ENCODE measurements at places on chromosomes 5 and 9.

- no peak for DNase-seq
Observed at GRCh38 chr9:126852086-126852688, 8.3 kb upstream of the ZBTB34 start.

GRCh38 chr5:159555084-159555483 lies 224.8 kb upstream of the IL12B start:
- no peak for DNase-seq

DNA sequence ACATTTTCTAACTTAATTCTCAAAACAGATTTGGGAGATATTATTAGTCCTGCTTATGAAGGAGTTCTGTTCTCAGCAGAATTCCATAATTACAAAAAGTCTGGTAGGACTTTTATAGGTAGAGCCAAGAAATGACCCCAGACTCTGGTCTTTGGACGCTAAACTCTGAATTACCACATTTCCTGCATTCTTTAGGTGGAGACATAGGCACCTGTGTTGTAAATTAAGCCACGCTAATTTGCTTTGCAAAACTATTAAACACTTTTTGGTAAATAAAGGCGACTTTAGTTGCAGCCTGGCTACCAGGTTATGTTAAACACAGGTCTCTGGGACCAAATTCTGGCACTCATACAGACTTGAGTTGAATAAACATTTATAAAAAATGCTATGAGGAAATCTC lies 77.7 kb downstream of the C9orf152 start:
- DNase-seq: no peak

- no peak for DNase-seq
Observed at GRCh38 chr9:112120439-112120925, 54.6 kb downstream of the SUSD1 start.

GRCh38 chr5:66840511-66841013 lies 244.4 kb downstream of the MAST4 start:
- no peak for DNase-seq

GRCh38 chr5:66863243-66864170 lies 267.3 kb downstream of the MAST4 start:
- DNase-seq: no peak

DNA sequence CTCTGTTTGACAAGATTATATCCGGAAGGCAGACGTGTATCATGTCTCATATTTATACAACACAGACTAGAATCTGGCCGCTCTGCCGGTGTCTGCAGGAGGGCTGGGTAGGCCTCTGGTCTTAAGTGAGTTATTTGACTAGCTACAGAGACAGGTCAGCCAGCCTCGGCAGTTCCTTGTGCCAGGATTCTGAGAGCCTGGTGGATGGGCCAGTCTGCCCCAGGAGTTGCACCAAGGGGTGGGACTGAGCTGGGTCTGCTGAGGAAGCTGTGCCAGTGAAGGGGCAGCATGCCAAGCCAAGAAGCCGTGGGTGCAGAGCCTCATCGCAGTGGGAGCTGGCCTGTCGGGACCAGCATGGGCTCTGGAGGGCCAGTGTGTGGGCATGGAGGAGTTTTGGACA lies 7.1 kb downstream of the SNX18 start:
- no peak for DNase-seq

- DNase-seq: peak; percentile 60
Observed at GRCh38 chr5:58188262-58188651, 271.6 kb downstream of the PLK2 start.

- DNase-seq: no peak
Observed at GRCh38 chr9:117415358-117415914, 579 bp upstream of the ASTN2 start.

DNA sequence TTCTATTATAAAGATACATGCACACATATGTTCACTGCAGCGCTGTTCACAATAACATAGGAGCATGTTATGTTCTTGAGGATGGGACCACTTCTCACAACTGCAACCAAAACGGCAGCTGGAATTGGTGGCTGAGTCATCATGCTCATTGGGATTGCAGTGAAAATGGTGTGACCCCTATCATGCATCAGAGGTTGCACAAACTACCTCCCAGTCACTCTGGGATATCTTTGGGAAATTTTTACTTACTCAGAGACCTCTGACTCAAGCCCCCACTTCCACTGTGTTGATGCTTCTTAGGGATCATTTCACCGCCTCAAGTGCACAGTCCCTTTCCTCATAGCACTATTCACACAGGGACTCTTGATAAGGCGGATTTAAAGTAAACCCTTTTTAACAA lies 474.1 kb downstream of the BNC2 start:
- DNase-seq: no peak

DNA sequence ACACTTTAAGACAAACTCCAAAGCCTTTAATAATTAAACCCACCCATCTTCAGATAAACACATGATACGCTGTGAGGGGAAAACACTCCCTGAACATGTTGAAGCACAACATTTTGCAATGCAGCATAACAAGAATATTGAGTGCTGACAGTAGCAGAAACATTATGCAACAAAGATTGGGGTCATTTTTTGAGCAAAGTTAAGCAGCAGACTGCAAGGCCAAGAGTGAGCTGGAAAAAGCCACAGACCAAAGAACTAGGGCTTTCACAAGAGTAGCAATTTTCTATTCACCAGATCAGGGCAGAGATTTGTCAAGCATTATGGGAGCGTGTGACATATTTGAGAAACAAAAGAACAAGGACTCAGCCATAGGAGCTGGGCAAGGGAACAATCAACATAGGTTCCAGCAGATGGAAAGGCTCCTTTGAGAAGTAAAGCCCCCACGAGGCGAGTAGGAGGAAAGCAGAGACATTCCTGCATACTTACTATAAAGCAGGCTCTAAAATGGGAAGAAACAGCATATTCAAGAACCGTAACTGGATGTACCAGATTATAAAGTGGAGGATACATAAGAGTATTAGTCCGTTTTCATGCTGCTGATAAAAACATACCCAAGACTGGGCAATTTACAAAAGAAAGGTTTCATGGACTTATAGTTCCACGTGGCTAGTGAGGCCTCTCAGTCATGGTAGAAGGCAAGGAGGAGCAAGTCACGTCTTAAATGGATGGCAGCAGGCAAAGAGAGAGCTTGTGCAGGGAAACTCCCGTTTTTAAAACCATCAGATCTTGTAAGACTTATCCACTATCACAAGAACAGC lies 4.8 kb upstream of the TTC23L start:
- DNase-seq: no peak

GRCh38 chr5:78077369-78078068 lies 217.0 kb downstream of the AP3B1 start:
- no peak for DNase-seq

DNA sequence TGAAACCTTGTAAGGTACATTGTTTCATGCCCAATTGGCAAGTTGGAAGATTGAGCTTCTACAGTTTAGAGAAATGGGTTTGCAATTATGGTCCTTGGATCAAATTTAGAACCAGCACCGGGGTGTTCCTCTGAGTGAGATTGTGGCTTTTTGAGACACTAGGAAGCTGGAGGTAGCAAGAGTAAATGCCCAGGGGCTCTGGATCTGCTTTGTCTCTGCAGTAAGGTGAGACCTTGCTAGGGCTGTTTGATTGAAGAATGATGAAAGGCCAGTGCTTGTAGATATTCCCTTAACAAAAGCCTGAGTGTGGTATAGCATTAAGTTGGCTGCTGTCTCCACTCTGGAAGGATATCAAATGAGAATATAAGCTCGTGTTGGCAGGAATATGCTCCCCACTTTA lies 36.0 kb downstream of the WWC1 start:
- DNase-seq: no peak

DNA sequence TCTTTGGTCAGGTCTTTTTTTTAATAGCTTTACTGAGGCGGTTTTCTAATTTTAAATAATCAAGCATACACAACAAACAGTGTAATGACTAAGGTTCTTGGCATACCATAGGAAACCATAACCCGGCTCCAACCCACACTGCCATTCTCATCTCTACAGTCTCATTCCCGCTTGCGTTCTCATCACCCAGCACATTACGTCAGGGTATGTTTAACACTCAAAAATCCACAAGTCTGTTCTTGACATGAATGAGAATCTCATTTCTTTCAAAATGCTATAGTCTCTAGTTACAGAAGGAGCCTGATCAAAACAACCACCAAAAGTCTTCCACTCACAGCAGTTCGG lies 505 bp downstream of the C5orf34 start:
- DNase-seq: peak; percentile 55

- peak; percentile 95 for DNase-seq
Observed at GRCh38 chr5:149561848-149562247, 10.6 kb upstream of the CSNK1A1 start.

GRCh38 chr5:39376293-39376714 lies 12.0 kb upstream of the C9 start:
- peak; percentile 63 for DNase-seq

DNA sequence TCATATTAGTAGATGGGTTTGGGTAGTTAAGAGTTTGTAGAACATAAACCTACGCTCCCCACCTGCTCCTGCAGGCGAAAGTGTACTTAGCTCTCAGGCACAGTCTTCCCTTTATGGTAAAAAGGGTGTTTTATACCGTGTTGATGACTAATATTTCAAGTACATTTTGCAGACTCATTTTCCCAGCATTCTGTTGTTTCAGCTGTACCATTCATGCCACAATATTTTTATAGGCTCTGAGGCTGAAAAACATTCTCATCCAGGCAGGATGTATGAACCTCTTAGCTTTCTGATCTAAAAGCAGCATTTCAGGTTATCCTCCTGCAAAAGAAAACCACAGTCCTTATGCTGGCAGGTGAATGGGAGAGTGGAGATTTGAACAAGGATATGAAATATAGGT lies 231.4 kb downstream of the NR2F1-AS1 start:
- peak; percentile 53 for DNase-seq

DNA sequence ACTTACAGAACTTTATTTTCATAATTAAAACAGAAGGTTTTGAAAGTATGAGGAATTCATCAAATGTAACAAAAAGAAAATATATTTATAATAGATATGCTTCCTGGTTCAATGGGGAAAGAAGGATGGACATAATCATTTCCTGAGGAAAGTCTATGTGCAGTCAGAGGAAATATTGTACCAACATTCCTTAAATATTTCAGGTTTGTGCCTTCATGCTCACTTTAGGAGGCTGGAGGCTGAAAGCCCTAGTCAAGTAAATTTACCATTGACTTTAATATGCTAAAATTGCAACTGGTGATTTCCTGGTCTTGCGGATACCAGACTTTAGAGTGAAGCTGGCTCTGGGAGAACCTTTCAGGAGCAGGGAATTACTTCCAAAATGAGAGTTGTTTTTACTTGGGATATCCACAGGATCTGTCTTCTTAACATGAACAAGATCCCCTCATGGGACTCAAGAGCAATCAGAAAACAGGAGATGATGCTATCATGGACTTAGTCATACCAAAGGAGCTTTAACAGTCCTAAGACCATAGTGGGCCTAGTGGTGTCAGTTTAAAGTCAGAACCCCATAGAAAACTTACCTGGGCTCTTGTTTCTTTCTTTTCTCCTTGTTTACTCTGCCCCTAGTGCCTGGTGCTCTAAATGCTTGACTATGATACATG lies 762.8 kb upstream of the GRAMD2B start:
- DNase-seq: no peak

DNA sequence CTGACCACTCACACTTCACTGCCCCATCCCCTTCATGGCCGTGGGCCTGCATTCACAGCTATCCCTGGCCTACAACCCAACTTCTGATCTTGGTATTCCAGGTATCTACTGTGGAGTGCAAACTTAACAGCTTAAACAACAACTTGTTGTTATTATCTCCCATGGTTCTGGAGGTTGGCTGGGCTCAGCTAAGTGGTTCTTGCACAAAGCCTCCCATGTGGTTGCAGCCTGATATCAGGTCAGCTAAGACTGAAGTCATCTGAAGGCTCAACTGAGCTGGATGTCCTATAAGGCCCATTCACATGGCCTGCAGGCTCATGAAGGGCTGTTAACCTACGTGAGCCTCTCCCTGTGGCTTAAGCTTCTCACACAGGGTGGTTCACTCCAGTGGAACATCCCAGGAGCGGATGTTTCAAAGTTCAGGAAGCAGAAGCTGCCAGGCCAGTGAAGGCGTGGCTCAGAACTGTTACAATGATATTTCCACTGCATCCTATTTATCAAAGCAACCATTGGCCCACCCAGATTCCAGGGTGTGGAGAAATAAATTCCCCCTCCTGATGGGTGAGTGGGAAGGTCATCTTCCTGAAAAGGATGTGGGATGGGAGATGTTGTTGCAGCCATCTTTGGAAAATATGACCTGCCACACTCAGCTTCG lies 30.0 kb upstream of the TRIO start:
- no peak for DNase-seq

GRCh38 chr5:10674096-10674495 lies 86.9 kb downstream of the DAP start:
- no peak for DNase-seq

- no peak for DNase-seq
Observed at GRCh38 chr5:150496098-150496497, 11.8 kb upstream of the NDST1 start.

DNA sequence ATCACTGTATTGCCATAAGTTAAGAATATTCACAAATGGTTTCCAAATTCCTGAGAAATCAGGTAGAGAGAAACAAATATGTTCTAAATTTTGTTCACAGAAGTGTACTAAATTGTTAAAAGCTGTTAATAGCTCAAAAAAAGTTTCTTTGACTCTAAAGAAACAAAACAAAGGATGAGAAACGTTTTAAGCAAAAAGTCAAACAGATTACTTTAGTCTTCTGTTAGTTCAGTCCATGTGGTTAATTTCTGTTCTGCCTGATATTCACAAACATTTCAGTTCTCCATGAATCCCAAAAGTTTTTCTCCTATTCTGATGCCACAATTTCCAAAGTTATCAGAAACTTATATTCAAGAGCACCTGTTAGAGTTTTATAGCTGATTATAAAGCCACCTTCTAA lies 7.7 kb upstream of the FANCC start:
- DNase-seq: no peak

GRCh38 chr5:73157414-73158303 lies 15.3 kb upstream of the TMEM174 start:
- no peak for DNase-seq

- no peak for DNase-seq
Observed at GRCh38 chr5:53603009-53603687, 42.7 kb downstream of the NDUFS4 start.

GRCh38 chr5:71740015-71740753 lies 21.1 kb downstream of the CARTPT start:
- no peak for DNase-seq

DNA sequence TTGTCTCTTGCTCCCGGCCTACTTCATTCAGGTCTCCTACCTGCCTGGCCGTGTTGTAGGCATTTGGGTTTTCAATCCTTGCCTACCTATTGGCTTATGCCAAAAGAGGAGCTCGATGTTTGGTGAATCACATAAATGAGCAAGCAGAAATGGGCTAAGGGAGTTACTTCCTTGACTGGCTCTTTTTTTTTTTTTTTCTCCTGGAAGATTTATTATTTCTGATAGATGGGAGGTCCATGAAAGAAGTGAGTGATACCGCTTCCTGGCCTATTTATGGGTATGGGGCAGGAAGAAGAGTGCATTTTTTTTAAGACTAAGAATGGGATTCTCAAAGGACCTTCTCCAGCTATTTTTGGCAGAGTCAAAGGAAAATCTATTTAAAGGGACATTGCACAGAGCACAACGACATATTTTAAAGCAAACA lies 294.1 kb downstream of the ARHGAP26 start:
- no peak for DNase-seq

DNA sequence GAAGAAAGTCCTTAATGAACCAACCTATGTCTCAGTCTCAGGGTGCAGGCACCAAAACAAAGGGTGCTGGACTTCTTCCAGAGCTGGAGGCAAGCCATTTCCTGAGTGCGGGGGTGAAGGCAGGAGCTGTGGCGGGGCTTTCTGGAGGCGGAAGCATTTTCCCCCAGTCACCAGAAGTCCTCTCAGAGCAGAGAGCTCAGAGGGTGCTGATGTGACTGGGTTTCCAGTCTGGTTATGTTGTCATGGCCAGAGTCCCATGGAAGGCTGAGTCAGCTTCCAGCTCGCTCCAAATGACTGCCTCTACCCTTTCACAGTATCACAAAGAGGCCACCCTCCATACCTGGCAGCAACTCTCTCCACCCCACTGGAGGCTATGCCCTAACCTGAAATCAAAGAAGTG lies 86.0 kb downstream of the TRPC7 start:
- DNase-seq: no peak
